ENCODE measurements at places on chromosomes 7 and 10.
A peak's percentile ranks its signal among the peaks of the same experiment; 100 is the strongest.

- peak; percentile 79 for DNase-seq
Measured at GRCh38 chr10:8054494-8055407, at the start of gene GATA3. Gene GATA3 (plus strand): TSS chr10:8054688. CDS start chr10:8055656, 968 bp downstream.

GRCh38 chr10:128568990-128569945, 443.0 kb upstream of the MKI67 start:
- no peak for DNase-seq

GRCh38 chr7:25619963-25620799, 391.9 kb upstream of the NPVF start:
- DNase-seq: no peak

DNA sequence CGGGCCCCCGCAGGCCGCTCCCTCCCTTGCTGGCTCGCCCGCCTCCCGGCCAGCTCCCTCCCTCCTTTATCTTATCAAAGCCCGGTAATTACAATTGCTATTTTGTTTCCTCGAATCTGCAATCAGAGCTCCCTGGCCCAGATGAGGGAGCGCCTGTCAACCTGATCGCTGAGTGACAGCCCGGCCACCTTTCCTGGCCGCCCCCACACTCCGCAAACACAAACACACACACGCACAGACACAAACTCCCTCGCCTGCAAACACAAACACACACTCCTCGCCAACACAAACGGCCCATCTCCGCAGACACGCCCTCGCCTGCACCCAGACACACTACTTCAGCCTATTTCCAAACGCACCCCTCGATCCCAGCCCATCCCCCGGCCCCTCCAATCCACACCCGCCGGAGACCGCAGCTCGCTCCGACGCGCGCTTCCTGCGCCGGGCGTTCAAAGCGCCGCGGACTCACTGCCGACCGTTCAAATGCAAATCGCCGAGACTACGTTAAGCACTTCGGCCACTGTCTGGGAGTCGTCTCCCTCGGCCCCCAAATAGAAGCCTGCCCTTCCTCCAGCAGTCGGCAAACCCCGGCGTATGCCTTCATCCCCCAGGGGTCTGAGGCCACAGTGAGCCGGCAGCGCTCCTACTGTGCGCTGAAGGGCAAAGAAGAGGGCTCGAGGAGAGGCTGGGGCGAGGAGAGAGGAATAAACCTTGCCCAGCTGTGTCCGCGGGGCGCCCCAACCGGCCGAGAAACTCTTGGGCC, 3.0 kb upstream of the FGF8 start:
- DNase-seq: no peak

DNA sequence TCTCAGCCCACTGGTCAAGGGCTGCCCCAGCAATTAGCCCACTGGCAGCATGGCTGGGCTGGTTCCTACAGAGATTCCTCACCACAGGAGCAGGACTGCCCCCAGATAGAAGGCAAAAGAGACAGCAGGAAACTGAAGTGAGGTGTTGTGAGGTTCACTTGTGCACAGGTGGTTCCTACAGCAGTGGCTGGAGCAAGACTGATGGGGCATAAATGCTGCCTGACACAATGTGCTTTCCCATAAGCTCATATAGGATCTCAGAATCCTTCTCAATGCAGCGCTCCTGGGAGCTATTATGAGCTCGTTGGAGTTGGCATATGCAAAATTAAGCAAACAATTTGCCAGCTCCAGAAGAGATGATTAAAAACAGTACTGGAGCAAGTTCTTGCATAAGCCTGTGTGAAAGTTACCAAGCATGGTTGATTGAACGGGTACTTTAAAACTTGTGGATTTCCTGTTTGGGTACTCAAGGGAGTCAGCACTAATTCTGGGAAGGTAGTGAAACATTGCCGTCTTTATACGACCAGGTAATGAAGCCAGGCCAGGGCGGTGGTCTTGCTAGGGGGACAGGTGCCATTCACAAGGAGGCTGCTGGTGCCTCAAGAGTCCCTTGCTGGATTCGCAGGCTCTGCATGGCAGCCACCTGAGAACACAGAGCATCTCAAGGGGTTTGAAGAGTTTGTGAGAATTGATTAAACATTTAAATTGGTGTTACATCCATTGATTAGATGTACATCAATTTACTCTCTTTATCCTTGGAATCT, 20.3 kb upstream of the PRKCQ start:
- no peak for DNase-seq

GRCh38 chr7:17019106-17019505, 137.3 kb upstream of the AGR3 start:
- no peak for DNase-seq

DNA sequence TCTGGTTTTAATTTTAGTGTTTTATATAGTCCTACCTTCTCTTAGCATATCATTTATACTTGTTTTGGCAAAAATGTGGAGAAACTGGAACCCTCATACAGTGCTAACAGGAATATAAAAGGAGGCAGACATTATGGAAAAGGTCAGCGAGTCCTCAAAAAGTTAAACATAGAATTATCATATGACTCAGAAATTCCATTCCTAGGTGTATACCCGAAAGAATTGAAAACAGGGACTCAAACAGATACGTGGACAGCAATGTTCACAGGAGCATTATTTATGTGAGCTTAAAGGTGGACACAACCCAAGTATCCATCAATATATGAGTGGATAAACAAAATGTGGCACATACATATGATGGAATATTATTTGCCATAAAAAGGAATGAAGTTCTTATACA, 51.5 kb downstream of the VAX1 start:
- DNase-seq: no peak

- no peak for DNase-seq
Measured at GRCh38 chr7:134699021-134699818, 52.6 kb downstream of the BPGM start.

- DNase-seq: no peak
Measured at GRCh38 chr7:74612015-74612829, 45.3 kb upstream of the GTF2I start.

DNA sequence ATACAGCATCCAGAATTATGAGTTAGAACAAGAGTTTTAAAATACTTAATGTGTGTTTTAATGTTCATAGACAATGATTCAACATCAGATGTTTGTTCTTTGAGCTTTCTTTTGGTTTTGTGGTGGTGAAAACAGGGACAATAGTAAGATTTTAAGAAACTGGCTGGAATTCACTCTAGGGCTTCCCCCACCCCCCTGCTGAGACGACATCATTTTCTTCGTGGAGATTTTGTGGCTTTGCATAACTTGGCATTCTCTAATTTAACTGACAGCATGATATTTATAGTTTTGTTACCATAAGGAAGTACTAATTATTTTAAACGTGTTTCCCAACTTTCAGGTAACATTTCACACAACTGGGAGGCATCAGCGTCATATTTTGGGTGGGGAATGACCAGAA, 184.1 kb downstream of the BICC1 start:
- DNase-seq: no peak

GRCh38 chr10:131282961-131283360, 28.6 kb downstream of the TCERG1L start:
- no peak for DNase-seq

- no peak for DNase-seq
Measured at GRCh38 chr7:28984631-28985030, 26.5 kb upstream of the TRIL start.

DNA sequence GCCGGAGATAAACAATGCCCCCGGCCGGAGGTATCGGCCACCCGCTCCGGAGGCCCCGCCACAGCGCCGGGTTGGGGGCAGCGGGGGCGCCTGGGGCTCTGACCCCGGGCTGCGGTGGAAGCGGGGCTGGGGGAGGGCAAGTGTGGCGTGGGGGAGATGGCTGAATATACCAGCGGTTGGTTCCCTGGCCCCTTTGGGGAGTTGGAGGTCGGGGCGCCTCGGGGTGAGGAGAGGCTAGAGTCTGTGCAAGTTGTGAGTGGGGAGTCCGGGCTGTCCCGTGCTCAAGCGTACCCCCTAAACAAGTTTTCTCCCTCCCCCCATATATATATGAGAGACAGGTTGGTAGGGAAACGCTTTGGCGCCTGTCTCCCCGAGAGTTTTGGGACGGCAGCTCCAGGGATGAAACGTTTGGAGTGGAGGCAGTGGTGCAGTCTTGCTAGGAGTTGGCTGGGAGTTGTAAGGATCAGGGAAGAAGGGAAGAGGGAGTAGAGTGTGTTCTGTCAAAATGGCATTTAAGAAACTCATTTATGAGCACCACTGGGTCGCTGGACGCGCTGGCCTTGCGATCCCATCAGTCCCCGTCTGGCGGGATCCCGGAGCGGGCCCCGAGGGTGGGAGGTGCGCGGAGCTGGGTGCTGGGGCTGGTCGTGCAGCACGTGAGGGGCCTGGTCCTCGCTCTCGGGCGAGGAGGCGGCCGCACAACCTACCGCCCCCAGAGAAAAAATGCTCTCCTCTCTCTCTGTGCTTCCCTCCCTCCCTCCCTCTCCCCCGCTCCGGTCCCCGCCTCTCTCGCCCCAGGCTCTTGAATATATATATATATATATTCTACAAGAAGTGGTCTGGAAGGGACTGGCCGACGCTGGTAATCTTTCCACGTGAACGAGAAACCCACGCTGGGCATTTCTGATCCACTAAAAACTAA, 1.1 kb downstream of the TET1 start:
- no peak for DNase-seq

- no peak for DNase-seq
Measured at GRCh38 chr10:112456533-112456932, 9.5 kb downstream of the VTI1A start.

DNA sequence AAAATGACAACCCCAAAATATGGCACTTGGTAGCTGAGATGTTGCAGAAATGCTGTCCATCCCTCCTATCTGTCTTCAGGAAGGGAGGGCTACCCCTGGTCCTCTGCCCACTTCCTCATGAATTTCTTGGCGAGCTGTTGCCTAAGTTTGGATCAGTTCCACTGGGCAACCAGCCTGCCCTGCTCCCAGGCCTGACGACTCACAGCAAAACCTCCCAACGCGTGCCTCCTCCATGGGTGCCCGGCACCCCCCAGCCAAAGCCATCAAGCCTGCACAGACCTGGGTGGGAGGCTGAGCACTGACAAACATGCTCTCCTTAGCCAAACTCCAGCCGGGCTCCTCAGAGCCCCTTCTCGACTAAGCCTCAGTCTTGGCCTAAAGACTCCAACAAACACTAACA, 8.9 kb downstream of the VSTM4 start:
- no peak for DNase-seq

GRCh38 chr10:76297780-76298281, 866.4 kb downstream of the LRMDA start:
- no peak for DNase-seq

DNA sequence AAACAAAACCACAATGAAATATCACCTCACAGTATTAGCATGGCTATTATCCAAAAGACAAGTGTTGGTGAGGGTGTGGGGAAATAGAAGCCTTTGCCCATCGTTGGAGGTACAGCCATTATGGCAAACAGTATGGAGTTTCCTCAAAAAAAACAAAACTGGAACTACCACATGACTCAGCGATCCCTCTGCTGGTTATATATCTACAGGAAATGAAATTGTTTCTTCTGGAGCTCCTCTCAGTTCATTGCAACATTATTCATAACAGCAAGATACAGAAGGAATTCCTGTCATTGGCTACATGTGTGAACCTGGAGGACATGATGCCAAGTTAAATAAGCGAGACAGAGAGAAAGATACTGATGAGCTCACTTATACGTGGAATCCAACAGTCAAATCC, 2.4 kb upstream of the UBE3C start:
- DNase-seq: no peak

- DNase-seq: peak; percentile 17
Measured at GRCh38 chr7:149071641-149072437, 18.7 kb downstream of the ZNF786 start.

- no peak for DNase-seq
Measured at GRCh38 chr10:61024856-61025201, 80.8 kb upstream of the RHOBTB1 start.

GRCh38 chr10:120749856-120750566, 101.2 kb upstream of the WDR11 start:
- DNase-seq: no peak

DNA sequence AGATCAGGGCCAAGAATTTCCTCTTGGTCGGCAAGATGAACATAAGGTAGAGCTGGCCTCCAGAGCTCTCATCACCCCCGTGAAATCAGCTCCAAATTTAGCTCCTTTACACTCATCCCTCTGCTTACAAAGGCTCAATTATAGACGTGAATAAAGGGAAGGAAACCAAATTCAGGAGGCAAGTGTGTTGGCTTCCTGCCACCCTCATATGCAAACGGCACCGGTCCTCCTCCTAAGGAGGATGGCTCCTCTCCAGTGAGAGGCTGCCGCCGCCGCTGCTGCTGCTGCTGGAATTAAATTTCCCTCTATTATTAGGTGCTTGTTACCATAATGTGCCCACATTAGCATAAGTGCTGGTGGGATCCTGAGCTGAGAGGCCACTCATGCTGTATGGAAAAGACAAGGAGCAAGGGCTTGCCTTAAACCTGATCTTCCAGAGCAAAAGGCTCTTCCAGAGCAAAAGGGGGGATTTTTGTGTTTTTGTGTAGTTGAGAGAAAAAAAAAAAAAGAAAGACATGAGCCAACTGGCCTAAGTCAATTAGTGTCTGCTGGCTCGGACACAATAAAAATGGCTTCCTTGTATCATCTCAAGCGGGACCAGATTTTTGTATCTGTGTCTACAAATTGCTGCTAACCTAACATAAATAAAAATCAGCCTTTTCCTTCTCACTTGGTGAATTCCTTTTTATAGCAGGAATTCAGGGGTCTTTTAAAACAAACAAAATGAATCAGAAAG, 68.4 kb downstream of the CDHR3 start:
- no peak for DNase-seq

- DNase-seq: no peak
Measured at GRCh38 chr7:27901028-27901760, 161.2 kb downstream of the TAX1BP1 start.

DNA sequence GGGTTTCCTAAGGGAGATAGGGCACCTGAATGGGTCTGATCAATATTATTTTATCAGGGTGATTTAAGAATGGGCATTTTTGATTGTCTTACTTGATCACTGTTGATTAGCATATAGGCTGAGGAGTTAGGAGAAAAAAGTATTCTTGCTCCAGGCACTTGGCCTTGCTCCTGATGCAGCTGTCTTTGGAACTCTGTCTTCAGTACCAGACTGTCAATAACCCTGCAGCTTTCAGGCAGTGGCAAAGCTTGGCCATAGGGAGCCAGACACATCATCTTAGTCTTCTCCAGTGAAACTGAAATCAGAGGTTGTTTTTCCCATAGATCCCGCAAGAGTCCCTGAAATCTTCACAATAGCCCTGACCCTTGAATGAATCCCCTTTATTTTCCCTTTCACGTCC, 47.2 kb downstream of the EXOC4 start:
- DNase-seq: no peak

GRCh38 chr10:20971901-20972300, 74.8 kb upstream of the NEBL start:
- DNase-seq: no peak

Measured in T follicular helper cell (primary cell).